CD4-positive, alpha-beta T cell treated with Interleukin-6 for 4 hours (primary cell): ENCODE measurements at places on chromosomes 2 and 18.

- no peak for DNase-seq
Observed at GRCh38 chr2:175730050-175730449, 272.0 kb downstream of the LNPK start.

- no peak for DNase-seq
Observed at GRCh38 chr18:31825772-31826171, 65.1 kb upstream of the SLC25A52 start.

DNA sequence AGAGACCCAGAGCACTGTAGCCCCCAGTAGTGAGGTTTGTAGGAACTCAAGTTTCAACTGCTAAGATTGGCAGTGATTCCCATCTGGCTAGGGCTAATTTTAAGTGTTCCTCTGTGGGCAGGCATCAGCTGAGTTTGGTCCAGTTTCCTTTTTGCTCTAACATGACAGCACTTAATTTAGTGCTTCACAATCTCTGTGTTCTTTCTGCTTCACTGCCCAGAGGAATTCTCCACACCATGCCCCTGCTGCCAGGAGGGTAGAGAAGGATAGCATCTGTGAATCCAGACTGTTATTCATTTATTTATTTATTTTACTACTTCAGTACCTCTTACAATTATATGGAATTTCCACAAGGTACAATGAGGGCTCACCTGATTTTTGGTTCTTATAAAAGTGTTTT lies 549.9 kb upstream of the FSIP2 start:
- no peak for DNase-seq

DNA sequence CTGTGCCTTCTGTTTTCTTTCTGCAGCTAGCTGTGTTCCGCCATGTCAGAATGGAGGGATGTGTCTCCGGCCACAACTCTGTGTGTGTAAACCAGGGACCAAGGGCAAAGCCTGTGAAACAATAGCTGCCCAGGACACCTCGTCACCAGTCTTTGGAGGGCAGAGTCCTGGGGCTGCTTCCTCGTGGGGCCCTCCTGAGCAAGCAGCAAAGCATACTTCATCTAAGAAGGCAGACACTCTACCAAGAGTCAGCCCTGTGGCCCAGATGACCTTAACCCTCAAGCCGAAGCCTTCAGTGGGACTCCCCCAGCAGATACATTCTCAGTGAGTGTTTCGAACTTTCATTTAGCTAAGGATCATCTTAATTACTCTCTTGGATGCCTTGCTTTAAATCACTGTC lies 74.1 kb downstream of the LTBP1 start:
- DNase-seq, result no peak

- DNase-seq, result peak; percentile 82
Observed at GRCh38 chr2:234288974-234289455, 207.9 kb downstream of the ARL4C start.

DNA sequence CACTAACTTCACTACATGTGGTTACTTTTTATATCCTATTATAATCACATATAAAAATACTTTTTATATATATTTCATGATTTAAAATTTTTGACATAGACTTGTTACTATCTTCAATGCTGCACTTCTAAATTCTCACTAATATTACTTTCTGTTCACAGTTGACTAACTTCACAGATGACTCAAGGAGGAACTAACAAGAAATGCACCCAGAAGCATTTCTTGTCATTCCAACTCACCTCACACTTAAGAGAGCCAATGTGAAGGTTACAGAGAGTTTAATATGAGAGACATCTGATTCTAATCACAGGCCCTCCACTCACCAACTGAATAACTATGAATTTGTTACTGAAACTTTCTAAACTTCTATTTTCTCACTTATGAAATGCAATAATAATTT lies 399.8 kb upstream of the SLC8A1 start:
- DNase-seq, result no peak

DNA sequence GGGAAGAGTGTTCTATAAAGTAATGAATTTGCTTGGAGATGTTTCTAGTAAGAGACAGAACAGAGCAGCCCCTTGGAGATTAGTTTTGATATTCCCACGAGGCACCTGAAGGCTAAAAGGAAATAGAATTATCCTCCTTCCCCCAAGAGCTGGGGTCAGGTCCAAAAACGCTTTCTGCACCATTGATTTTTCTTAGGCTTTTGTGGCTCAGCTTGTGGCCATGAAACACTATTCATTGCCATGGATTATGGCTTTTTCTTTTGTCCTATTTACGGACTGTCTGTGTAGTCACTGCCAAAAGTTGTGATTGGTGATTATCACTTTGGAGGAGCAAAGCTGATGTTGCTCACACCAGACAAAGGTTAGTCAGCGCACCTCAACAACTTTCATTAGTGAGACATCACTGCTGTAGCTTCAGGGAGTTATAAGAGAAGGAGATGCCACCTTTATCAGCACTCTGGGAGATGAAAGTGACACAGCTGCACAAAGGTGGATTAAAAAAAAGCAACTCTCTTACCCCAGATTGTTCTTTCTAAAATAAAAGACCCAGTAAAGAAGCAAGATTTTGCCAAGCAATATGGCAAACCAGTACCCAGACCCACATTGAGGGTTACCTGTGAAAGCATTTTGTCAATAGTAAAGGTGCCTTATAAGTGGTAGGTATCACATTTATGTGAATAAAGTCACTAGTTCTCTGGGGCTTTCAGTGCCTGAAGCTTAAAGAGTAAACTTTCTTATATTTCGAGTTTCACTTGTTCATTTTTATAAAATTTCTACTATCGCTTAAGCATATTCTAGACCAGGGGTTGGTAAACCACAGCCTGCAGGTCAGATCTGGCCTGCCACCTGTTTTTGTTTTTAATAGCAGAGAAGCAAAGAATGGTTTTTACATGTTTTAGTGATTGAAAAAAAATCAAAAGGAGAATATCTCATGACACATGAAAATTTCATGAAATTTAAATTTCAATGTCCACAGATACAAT lies 10.6 kb downstream of the CXCR4 start:
- no peak for DNase-seq

GRCh38 chr2:65300134-65300760 lies 72.6 kb downstream of the ACTR2 start:
- no peak for DNase-seq

- DNase-seq, result no peak
Observed at GRCh38 chr2:108459441-108459840, 10.4 kb downstream of the GCC2 start.

DNA sequence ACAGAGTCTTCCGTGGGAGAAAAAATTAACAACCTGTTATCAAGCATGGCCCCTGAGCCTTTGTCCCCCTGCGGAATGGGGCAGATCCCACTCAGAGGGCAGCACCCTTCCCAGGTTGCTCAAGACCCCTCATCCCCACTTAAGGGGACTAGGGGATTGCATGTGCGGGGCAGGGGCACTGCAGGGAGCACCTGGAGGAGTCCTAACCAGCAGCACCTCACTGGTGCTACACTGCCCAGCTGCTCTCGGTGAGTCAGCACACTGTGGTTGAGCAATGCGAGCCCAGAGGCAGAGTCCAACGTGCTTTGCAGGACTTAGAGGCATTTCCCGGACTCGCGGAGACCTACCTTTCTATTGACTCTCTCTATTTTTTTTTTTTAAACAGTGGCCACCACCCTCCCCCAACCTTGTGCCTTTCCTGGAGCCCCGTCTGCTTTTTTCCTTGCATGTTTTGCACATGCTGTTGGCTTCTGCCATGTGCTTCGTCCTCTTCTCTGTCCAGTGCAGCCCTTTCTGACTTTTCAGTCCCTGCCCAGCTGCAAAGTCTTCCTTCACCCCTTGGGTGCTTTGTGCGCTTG lies 74.0 kb downstream of the IL1R2 start:
- no peak for DNase-seq

DNA sequence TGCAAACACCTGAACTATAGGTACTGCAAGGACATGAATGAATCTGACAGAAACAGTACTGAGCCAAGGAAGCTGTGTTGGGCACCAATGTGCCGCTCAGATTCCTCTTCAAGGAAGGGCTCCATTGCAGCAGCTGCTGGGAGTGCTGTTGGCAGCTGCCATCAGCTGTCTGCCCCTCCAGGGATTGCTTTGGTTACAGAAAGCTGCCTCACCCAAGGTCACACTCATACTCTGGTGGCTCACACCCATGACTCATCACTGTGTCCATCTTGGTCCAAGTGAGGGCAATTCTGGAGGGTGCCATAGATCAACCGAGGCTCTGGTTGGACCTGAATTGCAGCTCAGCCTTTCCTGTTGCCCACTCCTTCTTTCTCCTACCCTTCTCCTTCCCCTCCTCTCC lies 24.4 kb upstream of the TRPM8 start:
- no peak for DNase-seq

- no peak for DNase-seq
Observed at GRCh38 chr2:50691513-50691912, 340.4 kb downstream of the NRXN1 start.

DNA sequence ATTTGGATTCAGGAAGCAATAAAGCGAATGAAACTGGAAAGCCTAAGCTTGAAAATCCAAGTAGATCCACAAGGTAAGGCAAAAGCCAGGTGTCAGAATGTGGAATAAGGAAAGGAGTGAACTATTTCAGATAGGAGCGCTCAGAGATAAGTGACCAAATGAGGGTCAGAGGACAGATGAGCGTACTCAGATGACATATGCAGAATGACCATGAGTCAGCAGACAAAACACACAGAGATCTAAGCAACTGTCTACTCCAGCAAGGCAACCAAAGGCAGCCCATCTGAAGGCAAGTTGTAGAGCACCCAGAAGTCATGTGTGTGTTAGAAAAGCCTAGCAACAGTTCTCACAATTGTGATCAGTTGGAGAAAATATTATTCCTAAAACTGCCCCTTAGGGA lies 548.4 kb upstream of the FSHR start:
- DNase-seq, result no peak

DNA sequence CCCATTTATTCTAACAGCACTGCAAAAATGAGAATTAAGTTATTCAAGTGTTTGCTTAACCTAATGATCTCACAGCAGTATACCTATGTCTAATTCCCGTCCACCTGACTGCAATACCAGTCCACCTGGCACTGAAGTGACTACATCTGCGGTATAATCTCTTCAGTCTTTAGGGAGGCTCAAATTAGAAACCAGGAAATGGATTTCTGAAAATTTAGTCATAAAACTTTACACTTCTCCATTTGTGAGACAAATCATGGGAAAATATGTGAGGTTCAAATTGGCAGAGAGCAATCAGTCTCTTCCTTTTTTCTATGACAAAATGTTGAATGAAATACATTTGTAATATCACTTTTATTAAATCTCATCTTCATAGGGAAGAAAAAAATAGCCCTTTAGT lies 33.0 kb downstream of the FTCDNL1 start:
- no peak for DNase-seq

- no peak for DNase-seq
Observed at GRCh38 chr2:74253306-74253970, 55.0 kb downstream of the MTHFD2 start.

DNA sequence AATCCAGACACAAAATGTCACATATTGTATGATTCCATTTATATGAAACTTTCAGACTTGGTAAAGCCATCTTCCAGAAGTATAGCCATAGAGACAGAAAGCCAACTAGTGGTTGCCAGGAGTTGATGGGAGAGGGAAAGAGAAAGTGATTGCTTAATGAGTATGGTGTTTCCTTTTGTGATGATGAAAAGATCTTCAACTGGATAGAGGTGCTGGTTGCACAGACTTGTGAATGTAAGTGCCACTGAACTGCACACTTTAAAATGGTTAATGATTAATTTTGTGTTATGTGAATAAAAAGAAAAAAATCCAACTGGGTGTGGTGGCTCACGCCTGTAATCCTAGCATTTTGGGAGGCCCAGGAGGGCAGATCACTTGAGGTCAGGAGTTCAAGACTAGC lies 135.3 kb upstream of the SLC1A4 start:
- DNase-seq, result no peak

DNA sequence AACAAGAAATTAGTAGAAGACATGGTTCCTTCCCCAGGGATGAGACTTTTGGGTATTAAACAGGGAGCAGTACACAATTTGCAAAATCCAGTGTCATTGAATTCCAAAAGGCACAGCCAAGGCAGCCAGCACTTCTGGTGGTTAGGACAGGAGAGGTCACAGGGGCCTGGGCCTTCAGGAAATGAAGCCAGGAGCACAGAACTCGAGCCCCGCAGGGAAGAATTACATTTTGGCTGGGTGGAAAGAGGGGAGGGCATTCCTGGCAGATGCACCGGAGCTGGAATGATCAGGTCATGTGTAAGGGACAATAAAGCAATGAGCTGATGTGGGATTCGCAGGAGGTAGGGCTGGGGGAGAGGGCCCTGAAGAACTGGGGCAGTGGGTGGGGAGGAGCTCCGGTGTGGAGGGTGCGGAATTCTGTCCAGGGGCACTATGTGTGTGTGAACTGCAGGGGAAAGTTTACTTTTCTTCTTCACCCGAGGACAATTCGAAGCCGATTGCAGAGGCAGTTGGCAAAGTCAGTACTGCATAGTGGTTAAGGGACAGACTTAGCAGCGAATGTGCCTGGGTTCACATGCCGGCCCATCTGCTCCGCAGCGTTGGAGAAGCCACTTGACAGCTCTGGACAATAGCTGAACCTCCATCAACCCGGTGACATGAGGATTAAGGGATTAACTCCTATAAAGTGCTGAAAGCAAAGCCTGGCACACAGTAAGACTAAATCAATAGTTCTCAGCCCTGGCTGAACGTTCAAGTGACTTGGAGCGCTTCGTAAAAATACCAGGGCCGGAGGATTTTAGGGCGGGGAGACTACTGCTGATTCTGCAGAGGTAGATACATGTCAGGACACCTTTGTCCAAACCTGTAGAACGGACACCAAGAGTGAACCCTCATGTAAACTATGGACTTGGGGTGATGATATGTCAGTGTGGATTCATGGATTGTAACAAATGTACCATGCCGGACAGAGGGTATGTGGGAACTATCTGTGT lies 36.4 kb downstream of the ALPK2 start:
- no peak for DNase-seq

DNA sequence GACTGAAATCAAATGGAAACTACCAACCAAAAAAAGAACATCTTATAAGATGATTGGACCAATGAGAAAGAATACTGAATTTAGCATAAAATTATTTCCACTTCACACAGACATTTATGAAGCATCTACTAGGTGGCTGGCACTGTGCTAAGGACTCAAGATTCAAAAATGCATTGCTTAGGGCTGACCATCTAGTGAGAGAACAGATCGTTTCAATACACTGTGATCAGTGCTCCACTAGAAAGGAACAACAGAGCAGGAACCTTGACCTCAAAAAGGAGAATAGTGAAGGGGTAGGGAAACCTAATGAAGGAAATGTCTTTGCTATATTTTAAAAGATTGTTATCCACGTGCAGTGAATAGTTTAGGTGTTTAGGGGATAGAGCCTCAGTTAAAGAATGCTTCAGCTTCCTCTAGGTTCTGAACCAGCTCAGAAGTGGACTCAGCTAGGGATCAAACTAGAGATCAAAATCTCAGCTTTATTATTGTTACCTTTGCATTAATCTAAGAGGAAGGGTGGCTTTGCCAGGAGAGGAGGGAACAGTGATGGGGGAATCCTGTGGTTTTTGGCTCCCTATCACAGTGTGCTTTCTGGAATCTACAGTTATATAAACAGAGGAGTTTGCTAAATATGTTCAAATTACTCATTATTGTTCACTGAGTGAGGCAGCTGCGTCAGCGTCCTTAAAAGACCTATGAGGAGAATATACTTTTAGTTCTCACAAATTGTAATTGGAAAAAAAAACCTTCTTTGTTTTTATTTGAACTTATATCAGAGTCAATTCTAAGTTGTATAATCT lies 16.2 kb upstream of the BBS5 start:
- DNase-seq, result no peak

- DNase-seq, result no peak
Observed at GRCh38 chr2:30708491-30709290, 98.6 kb downstream of the CAPN13 start.

- no peak for DNase-seq
Observed at GRCh38 chr2:225020168-225020849, 22.0 kb downstream of the DOCK10 start.

- no peak for DNase-seq
Observed at GRCh38 chr2:39738936-39739335, 40.1 kb downstream of the THUMPD2 start.

- no peak for DNase-seq
Observed at GRCh38 chr2:120743657-120744056, 8.0 kb downstream of the GLI2 start.
